ENCODE measurements at places on chromosomes 2 and 18.

- no peak for DNase-seq
Observed at GRCh38 chr2:150255528-150255927, 231.9 kb downstream of the RND3 start.

GRCh38 chr2:205357732-205358131 lies 324.6 kb upstream of the NRP2 start:
- no peak for DNase-seq

DNA sequence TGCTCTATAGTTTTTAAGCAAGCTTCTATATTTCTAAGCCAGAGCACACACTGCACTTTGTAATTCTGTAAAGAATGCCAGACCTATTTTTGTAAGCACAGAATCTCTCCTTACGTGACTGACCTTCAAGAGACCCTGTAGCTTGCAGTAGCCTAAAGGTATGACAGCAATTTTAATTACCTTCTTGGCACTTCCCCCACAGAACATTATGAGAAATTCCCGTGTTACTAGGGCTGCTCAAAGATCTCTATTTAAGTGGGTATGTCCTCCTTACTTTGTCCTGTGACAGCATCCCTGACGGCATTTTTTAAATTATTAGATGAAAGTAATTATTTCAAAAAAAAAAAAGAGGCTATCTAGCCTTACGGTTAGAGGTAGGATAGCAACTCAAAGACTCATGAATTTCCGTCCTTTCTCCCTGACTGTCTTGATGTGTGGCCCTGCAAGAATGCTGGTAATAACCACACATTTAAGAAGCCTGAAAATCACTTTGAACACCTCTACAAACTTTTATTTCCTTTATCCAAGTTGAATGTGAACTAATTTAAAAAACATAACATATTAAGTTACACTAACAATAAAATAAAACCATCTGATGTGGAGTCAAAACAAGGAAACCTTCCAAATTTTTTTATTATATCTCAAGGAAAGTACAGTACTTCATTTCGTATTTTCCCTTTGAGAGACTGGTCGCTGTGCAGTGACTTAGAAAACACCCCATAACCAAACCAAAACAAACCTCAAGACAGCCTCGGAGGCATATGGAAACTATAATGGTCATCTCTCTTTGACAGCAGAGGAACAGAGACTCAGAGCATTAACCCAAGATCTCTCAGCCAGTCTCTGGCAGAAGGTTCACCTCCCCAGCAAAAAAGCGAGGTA lies 54.9 kb downstream of the THUMPD2 start:
- DNase-seq, result no peak

DNA sequence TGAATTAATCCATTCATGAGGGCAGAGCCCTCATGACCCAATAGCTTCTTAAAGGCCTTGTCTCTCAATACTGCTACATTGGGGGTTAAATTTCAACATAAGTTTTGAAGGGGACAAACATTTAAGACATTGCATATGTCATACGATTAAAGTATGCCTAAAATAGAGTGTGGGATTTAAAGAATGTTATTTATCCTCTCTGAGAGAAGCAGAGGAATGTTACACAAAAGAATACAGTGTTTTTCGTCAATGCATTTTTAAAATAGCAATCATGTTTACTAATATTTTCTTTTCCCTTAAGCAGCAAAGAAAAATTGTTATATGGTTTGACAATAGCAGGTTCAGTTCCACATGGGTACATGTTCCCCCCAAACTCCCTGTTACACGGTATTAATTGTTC lies 363.1 kb downstream of the NUP35 start:
- DNase-seq, result no peak
